ENCODE measurements at places on chromosomes 13 and 19.

GRCh38 chr13:37288057-37288720 lies 182.7 kb upstream of the CSNK1A1L start:
- no peak for DNase-seq

- no peak for DNase-seq
Observed at GRCh38 chr19:48645620-48646000, 377 bp downstream of the CA11 start.

DNA sequence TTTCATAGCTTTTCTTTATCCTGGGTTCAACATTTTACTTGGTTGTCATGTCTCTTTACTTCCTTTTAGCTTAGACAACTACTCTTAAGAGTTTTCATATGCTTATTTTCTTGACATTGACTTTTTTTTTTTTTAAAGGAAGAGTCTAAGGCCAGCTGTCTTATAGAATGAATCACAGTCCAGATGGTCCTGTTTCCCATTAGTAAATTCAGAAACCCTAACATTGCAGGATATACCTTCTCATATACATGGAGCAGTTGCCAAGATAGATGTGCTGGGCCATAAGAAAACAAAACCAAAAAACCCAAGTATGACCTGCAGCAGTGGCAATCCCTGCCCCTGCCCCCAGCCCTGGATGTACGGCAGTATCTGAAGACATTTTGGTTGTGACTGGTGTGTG lies 72.8 kb downstream of the COG3 start:
- DNase-seq = no peak

DNA sequence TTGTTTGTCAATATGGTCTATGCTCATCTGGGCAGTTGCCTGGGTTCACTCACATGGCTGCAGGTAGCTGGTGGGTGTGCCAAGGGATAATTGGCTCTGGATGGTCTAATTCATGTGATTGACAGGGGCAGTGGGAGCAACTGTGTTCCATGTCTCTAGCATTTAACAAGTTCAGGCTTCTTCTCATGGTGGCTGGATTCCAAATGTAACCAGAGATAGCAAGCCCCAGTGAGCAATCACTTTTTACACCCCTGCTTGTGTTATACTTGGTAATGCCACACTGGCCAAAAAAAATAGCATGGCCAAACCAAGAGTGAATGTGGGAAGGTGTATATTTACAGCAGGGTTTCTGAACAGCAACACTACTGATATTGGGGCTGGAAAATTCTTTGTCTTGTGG lies 89.6 kb upstream of the TNFSF11 start:
- DNase-seq = peak; percentile 28

GRCh38 chr13:20495087-20496023 lies 30.3 kb downstream of the CRYL1 start:
- peak; percentile 21 for DNase-seq

- no peak for DNase-seq
Observed at GRCh38 chr13:109939180-109939579, 152.8 kb upstream of the IRS2 start.

Data from MG63 (cell line).